ENCODE measurements at places on chromosomes 5 and 9.

- no peak for DNase-seq
These were observed 151.8 kb downstream of the OLFM1 start for GRCh38 chr9:135239100-135239768.

DNA sequence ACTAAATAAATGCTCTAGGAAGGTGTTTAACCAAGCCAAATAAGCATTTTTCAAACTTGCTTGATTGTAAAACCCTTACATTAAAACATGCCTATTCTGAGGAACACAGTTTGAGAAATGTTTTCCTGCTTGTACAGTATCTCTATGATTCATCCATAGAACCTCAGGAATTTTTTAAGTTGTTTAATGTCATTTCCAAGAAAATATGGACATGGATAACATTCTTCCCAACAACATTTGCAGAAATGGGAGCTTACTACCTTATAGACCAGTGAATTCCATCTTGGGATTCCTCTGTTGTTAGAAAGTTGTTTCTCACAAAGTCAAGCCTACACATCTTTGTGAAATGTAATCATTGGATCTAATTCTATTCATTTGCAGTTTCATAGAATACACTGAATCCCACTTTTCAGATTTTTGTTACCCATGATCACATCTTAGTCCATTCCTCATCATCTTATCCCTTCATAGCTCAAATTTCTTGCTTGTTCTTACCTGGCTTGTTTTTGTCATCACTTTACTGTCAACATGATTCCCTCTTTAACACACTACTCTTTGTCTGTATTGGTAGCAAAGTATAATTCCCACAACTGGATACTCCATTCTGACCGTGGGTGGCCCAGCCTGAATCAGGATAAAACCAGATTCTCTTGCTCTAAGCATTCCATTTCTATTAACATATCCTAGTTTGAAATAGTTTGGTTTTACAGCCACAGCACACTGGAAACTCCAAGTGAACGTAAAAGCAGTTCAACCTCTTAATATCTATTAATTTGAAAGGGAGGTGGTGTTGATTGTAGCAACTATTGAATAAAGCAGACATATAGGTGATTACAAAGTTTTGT is 49.4 kb upstream of the PAPPA start:
- no peak for DNase-seq

DNA sequence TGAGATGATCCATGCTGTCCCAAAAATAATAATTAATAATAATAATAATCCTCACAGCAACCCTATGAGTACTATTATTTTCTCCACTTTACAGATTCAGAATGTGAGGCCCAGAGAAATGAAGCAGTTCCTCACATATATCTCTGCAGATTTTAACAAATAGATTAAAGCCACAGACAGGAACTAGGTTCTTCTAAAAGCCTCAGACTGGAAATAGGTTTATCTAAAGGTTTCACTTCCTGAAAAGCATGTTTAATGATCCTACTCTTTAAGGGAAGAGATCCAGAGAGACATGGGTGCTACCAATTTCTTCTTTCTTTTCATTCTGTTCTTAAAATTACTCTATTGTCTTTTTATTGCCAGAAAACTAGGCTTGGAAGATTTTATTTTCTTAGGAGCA is 1079.4 kb upstream of the COX7C start:
- DNase-seq = no peak

DNA sequence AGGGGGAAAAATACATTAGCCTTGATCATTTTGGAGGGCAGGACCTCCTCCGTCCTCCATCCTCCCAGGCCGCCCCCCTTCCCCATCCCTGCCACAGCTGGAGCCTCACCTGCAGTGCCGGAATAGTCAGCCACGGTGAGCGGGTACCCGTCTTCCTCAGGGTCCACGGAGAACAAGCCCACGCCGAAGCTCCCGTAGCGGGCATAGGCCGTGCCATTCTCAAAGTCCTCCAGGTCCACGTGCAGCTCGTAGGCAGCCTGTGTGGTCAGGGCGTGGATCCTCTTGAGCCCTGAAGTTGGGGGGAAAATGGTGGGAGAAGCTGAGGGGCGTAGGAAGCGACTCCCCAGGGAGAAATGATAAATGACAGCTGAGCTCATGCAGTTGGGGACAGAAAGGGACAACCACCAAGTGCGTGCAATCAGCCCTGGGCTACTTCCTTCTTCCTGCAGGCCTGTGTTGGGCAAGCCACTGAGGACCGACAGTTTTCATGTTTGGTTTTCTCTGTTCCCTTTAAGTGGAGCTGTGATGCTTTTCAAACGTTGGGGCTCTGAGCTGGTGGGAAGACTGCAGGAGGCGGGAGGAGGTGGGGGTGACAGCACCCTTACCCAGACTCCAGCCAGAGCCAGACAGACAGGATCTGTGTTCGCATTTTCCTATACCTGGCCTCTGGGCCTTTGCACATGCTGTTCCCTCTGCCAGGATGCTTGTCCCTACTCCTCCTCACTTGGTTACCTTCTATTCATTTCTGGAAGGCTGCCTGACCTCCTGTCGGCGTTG is 8.7 kb upstream of the QRFP start:
- no peak for DNase-seq

DNA sequence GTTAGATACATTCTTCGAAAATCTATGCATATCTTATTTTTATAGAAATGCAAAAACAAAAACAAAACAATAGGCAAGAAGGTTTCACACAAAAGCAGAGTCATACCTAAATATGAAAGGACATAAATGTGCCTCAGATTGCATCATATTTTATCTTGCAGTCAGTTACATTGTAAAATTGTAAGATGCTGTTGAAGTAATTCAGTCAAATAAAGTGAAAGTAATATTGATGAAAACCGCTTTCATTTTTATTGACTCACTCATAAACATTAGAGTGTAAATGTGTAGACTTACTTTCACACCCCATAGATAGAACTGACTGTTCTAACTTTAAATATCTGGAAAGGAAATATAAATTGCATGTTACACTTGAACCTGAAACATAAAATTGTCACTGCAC is 931.5 kb upstream of the NUDT12 start:
- DNase-seq = no peak
